ENCODE measurements at places on chromosomes 3 and 15. TPM values are rescaled to one million over a fixed set of nuclear protein-coding genes. Genes with fewer than 3 reads are reported as not detected.

Gene GOLGA6A
- 0.59 TPM for total RNA-seq

GRCh38 chr3:177357352-177358090, 160.2 kb upstream of the TBL1XR1 start:
- DNase-seq = peak; percentile 37

Gene PLA2G4E
- not detected for total RNA-seq

GRCh38 chr3:78497767-78498166, 1270.0 kb downstream of the ROBO1 start:
- DNase-seq = no peak

Gene TRPC1
- 45.1 TPM for total RNA-seq

DNA sequence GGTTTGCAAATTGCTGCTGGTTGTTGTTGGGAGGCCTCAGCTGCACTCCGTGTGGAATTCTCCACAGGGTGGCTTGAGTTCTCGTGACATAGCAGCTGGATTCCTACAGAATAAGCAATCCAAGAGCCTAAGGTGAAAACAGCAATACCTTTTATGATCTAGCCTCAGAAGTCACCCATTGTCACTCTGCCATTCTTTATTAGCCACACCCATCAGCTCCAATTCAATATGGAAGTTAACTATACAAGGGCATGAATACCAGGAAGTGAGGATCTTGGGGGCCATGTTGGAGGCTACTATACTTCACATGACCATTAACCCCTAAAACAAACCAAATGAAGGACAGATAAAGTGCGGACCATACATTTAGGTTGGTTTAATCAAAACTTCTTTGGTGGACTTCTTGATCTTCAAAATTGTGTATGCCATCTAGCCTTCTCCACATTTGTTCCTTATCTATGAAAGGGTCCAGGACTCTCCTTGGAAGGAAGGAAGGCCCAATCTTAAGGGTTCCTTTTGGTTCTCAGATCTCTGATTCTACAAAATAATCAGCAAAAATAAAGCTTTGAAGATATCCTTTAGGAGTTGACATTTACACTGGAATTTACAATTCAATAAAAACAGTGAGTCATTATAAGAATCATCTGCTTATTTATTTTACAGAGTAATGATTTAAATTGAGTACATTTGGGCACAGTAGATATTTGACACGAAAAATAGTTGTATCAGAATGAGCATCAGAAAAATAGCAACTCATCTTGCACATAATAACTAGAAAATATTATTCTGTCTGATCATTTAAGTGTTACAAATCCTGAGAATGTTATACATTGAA, 21.5 kb downstream of the CIAO2A start:
- no peak for DNase-seq

Gene MRAS
- 11.2 TPM for total RNA-seq

All from neural progenitor cell (in vitro differentiated cells).